Stimulated activated CD4-positive, alpha-beta T cell treated with anti-CD3 and anti-CD28 coated beads, Interleukin-4, amount 100 ng/mL, for 1 hour (primary cell): ENCODE measurements at places on chromosomes 12 and 14.
A peak's percentile ranks its signal among the peaks of the same experiment; 100 is the strongest.

DNA sequence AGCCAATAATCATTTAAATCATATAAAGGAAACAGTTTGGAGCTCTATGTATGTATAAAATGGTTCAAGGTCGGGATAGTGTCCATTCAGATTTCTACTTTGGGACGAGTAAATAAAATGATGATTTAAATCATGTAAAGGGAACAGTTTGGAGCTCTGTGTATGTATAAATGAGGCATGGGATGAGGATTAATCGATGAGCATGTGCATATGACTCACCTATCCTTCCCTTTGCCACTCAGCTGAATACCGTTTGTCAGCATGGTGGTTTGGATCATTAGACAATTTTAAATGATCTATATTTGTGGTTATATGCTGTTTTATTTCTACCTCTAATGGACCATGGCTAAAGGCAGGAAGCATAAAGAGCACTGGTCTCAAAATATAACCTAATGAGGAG, 7.1 kb upstream of the SLCO1A2 start:
- no peak for DNase-seq

DNA sequence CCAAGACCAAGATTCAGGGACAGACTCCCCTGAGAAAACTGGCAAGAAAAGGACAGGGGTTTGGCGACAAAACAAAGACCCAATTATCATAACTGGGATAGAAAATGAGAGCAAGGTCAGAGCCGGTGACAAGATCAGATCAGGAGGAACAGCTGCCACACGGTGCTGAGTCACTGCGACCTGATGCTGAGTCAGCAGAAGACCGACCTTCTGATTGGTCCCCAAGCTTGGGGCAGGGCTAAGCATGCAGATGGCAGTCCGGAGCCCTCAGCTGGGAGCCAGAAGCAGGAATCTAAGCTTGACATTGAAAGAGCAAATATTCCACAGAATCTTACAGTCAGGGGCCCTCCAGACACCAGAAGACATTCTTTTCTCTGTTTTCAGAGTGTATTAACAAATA, 19.1 kb upstream of the ARMH4 start:
- peak; percentile 52 for DNase-seq

- peak; percentile 15 for DNase-seq
Measured at GRCh38 chr12:8018666-8019581, 13.6 kb upstream of the FOXJ2 start.

GRCh38 chr12:120376934-120377572, 8.1 kb upstream of the MSI1 start:
- no peak for DNase-seq

DNA sequence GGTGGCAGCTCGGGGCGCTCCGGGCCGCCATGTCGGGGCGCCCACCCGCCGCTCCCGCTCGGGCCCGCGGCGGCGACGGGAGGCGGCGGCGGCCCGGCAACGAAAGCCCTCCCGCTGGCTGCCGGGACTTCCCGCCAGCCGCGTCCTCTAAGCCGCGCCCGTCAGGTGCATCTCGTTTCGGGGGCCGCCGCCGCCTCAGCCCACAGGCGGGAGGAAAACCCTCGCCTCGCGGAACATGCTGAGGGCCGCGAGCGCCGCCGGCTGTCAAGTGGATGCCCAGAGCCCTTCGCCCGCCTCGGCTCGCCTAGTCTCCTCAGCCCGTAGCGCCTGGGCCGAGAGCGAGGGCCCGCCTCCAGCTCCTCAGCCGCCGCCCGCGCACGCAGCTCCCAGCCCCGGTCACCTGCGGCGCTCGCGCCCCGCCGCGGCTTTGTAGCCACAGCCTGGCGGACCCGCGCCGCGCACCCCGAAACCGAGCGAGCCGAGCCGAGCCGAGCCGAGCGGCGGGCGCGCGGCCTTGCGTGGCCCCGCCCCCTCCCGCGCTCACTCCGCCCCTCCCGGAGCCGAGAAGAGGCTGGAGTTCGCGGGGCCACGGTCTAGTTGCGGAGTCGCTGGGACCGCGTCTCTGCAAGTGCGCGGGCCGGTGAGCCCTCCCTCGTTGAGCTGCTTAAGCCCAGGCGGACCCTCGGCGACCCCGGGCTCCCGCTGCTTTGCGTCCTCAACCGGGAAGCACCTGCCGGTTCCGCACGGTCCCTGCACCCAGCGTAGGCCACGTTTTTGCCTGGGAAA, at the start of gene EML5:
TSS of gene EML5 (minus strand) at position 481 of the 786 bp plus-strand sequence. CDS start at position 31, 450 bp downstream.
- peak; percentile 85 for DNase-seq

GRCh38 chr12:4648501-4649357, at the start of the genes AKAP3 and NDUFA9:
Gene AKAP3 (minus strand): TSS chr12:4649051. CDS start chr12:4638196, 10,855 bp downstream.
Gene NDUFA9 (plus strand): TSS chr12:4649114. CDS start chr12:4649127, 13 bp downstream.
- DNase-seq = peak; percentile 73

DNA sequence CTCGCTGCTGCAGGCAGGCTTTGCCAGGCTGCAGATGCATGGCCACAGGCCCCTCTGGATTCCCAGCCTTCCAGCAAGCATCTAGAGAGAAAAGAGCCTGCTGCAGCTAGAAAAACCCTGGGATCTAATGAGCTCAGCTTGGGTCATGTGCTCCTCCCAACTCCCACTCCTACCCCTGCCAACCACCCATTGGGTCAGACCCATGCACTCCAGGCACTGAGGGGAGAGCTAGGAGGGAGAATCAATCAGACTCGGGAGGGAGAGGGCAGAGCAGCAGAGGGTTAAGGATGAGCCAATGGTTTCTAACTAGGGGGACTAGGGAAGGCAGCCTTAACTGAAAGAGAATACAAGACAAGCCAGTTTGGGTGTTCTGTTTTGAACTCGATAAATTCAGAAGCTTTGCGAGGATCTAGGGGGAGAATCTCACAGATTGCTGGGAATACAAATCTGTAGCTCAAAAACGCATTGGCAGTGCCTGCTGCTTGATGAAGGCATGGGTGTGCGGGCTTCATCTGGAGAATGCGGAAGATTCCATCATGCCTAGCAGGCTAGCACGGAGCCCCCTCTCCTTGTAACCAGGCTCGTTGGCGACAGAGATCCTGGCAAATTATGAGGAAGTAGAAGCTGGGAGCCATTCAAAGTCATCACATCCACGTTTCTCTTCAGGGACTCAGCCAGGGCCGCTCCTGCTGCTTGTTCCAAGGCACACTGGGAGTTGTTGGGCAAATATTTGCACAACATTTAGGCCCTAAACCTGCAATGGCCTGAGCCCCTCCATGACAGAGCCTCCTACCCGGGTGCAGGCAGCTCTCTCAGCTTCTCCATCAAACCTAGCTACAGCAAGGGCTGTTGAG, 56.4 kb downstream of the VCPKMT start:
- no peak for DNase-seq

DNA sequence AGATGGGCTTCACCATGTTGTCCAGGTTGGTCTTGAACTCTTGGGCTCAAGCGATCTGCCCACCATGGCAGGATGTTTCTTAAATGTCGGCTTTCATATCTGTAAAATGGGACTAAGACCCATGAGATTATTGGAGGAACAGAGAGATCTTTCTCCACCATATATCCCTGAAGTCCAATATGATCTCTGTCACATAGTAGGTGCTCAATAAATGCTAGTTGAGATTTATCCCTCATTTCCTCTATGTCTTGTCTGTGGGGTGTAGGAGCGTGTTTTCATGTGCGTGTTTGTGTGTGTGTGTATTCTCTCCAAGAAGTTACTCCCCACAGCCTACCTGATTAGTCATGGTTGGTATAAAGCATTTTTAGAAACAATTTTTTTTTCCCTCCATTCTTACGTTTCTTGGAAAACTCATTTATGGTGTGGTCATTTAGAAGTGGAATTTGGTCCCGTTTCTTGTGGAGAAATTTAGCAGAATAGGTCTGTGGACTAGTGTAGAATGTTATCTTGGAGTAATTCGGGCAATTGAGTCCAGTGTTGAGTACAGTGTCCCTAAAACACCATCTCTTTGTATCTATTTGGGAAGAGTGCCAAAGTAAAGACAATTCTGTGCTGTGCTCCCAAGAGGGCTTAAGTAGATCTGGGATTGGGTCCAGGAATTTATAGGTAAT, 4.3 kb downstream of the STRAP start:
- DNase-seq = no peak

DNA sequence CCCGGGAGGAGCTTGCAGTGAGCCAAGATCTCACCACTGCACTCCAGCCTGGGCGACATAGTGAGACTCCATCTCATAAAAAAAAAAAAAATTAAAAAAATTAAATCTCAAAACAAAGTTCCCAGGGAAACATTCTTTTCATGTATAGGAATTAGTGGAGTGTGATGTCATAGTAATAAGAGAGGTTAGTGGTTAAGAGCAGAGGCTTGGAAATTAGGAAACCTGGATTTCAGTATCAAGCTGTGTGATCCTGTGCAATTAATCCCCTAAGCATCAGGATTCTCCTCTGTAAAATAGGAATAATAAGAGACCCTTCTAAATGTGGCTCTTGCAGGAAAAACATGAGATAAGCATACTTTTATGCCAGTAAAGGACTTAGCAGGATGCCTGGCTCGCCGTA, 3.1 kb upstream of the TXNRD1 start:
- no peak for DNase-seq

- no peak for DNase-seq
Measured at GRCh38 chr12:54701940-54702592, 53.9 kb upstream of the DCD start.

DNA sequence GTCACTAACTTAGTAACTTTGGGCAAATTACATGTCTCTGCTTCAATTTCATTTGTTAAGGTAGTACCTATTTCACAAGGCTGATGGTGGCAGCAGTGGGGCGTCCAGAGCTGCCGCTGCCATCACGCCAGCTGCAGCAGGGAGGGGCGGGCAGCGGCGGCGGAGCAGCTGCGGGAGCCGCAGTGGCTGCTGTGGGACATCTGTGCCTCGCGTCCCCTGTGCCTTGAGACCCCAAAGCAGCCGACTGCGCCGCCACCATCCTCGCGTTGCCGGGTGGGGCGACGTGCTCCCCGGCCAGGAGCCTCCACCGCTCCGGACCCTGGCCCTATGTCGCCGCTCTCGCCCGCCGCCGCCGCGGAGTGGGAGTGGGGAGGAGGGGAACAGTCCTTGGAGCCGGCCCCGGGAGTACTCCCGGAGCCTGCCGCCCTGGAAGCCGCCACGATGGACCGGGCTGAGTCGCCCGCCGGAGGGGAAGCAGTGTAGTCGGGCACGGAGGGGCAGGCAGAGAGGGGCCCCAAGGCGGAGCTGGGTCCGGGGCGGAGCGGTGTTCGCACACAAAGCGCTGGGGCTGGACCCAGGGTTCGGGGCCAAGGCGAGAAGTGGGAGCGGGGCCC, 51.4 kb downstream of the A2M start:
- peak; percentile 63 for DNase-seq

GRCh38 chr12:1972856-1973317, 31.4 kb downstream of the DCP1B start:
- DNase-seq = no peak

- DNase-seq = no peak
Measured at GRCh38 chr12:54564768-54565167, 15.4 kb downstream of the PDE1B start.

- DNase-seq = no peak
Measured at GRCh38 chr12:123908884-123909725, 63.5 kb downstream of the CCDC92 start.

DNA sequence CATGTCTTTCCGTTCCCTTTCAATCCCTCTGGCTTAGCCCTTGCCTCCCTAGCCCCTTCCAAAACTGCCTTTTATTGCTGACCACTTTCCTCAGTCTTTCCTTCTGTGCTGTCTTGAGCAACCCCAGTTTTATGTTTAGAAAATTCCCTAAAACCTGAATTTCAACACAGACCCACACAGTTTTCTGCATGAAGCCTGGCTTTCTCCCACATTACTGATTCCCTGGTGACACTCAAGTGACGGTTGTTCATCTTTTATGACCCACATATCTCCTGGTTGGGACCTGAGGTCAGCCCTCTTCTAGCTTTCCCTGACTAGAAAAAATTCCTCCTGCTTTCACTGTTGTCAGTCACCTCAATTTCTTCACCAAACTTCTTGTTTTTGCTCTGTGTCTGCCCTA, 21.0 kb downstream of the FGD4 start:
- no peak for DNase-seq

DNA sequence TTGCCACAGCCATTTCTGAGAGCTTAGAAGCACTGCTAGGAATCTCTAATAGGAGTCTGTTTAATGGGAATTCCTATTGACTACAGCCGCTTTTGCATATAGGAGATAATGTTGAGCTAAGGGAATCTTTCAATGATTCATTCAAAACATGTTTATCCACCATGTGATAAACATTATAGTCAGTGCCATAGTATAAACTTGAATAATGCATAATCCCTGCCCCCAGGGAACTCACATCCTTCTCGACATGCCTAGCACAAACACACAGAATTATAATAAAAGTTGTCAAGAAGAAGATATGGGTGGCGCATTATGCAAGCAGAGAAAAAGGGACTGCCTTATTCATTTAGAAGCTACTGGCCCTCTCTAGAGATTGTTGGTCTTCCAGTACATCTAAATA, 248.0 kb downstream of the DAD1 start:
- DNase-seq = no peak

GRCh38 chr12:124168016-124168786, 126.7 kb upstream of the RFLNA start:
- no peak for DNase-seq

DNA sequence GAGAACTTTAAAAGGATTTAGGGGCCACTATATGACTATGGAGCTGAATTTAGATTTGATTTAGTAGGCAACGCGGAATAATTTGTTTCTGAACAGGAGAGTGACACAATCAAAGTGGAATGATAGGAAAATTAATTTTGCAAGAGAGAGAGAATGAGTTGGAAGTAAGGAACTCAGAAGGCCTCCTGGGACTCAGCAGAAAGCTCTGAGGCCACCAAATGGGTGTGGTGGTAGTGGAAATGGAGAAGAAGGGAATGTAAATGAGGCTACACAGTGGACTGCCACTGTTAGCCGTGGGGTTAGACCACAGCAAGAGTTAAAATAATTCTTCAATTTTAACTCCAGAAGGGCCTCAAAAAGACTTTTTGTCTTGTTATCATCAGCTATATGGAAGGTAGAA, 102.7 kb downstream of the LRRK2 start:
- no peak for DNase-seq

GRCh38 chr12:75048767-75049166, 160.9 kb downstream of the KCNC2 start:
- DNase-seq = no peak

- no peak for DNase-seq
Measured at GRCh38 chr14:89078021-89078795, 253.8 kb downstream of the TTC8 start.

DNA sequence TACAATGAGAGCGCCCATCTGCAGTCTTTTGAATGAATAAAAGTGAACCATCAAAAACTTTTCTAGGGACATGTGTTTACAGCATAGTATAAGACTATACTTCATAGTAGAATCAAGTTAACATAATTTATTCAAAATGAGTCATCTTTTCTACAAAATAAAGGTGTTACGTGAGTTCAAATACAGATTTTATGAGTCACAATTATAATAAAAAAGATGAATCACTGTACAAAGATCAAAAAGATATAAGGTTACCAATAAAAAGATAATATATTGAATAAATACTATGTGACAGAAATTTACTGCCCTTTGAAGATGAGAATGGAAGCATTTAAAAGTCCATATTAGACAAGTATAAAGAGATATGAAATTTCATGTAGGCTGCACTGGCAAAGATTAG, 2.8 kb downstream of the MBIP start:
- DNase-seq = no peak

- DNase-seq = no peak
Measured at GRCh38 chr14:95273001-95273978, 46.4 kb downstream of the CLMN start.

DNA sequence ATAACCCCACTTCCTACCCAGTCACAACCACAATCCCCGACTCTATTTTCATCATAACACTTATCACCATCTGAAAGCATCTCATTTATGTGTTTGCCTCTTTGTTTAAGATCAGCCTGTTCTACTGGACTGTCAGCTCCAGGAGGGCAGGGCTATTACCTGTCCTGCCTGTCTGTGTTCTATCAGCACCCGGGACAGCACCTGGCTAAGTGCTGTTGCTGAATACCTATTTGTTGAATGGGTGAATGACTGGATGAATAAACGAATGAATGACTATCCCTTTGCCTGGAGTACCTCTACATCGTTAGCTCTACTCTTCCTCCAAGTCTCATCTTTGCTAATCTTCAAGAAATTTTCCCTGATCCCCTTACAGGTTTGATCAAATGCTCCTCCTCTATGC, 69.0 kb downstream of the WSCD2 start:
- DNase-seq = no peak
